Tibial nerve (tissue), 4 donors: ENCODE measurements at places on chromosomes 16 and 17. TPM values are rescaled to one million over a fixed set of nuclear protein-coding genes. Genes with fewer than 3 reads are reported as not detected.

DNA sequence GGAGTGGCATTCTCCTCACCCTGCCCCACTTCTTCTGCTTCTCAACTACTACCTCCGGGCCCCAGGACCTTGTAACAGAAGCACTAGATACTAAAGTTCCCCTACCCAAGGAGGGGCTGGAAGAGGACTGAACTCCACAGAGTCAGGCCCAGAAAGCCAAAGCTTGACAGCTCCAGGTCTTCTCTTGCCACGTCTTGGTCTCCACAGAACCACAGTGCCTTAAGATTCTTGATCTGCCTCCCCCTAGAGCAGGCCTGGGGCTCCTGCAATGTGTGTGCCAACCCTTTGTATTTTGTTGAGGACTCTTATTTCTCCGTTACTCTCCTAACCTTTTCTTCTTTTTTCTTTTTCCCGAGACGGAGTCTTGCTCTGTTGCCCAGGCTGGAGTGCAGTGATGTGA, 4.0 kb downstream of the SLC16A13 start:
- no peak overlapping the region for H3K27ac ChIP-seq
- no peaks in the 10 kb centered on the region for H3K27me3 ChIP-seq
- DNase-seq: no peak
- H3K4me3 ChIP-seq: no peak overlapping the region
- H3K36me3 ChIP-seq: no peaks in the 10 kb centered on the region

- no peaks in the 10 kb centered on the region for H3K36me3 ChIP-seq
- DNase-seq: no peak
- no peaks in the 10 kb centered on the region for H3K27me3 ChIP-seq
- no peak overlapping the region for H3K27ac ChIP-seq
- no peak overlapping the region for H3K4me3 ChIP-seq
- no peaks in the 10 kb centered on the region for H3K4me1 ChIP-seq
Measured at GRCh38 chr17:21524211-21524591, 148.0 kb downstream of the KCNJ12 start.

- peaks cover 29% of the 10 kb centered on the region for H3K36me3 ChIP-seq
- H3K4me3 ChIP-seq: no peak overlapping the region
- no peaks in the 10 kb centered on the region for H3K4me1 ChIP-seq
- no peaks in the 10 kb centered on the region for H3K27me3 ChIP-seq
- H3K27ac ChIP-seq: no peak overlapping the region
Measured at GRCh38 chr17:8572764-8573163, 57.8 kb downstream of the MYH10 start.

DNA sequence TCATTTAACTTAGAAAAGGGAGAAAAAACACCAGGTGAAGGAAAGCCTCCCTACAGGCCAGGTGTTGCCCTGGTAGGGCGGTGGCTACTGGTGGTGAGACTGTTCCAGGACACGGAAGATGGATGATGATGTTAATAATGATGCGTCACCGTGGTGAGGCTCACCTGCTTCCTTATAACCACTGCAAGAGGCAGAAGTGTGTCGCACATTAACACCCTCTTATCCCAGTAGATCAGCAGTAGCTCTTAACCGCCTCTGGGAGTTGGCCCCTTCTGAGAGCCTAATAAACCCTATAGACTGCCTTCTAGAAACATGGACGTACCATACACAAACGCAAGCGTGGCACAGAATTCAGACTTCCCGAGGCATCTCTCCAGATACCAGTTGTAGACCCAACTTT, 7.8 kb downstream of the BFAR start:
- peaks cover 4% of the 10 kb centered on the region for H3K36me3 ChIP-seq
- peaks cover 9% of the 10 kb centered on the region for H3K4me1 ChIP-seq
- DNase-seq: no peak
- H3K27ac ChIP-seq: no peak overlapping the region
- H3K27me3 ChIP-seq: no peaks in the 10 kb centered on the region

GRCh38 chr17:66673668-66674276, 161.1 kb upstream of the CACNG5 start:
- peak; percentile 24 for DNase-seq
- peaks cover 7% of the 10 kb centered on the region for H3K36me3 ChIP-seq
- peak overlapping the region; percentile 49 for H3K27ac ChIP-seq
- no peak overlapping the region for H3K4me3 ChIP-seq

GRCh38 chr17:49015924-49016774, 19.0 kb downstream of the IGF2BP1 start:
- no peaks in the 10 kb centered on the region for H3K4me1 ChIP-seq
- no peak overlapping the region for H3K27ac ChIP-seq
- H3K4me3 ChIP-seq: no peak overlapping the region
- peaks cover 2% of the 10 kb centered on the region for H3K27me3 ChIP-seq
- no peaks in the 10 kb centered on the region for H3K36me3 ChIP-seq
- DNase-seq: no peak

DNA sequence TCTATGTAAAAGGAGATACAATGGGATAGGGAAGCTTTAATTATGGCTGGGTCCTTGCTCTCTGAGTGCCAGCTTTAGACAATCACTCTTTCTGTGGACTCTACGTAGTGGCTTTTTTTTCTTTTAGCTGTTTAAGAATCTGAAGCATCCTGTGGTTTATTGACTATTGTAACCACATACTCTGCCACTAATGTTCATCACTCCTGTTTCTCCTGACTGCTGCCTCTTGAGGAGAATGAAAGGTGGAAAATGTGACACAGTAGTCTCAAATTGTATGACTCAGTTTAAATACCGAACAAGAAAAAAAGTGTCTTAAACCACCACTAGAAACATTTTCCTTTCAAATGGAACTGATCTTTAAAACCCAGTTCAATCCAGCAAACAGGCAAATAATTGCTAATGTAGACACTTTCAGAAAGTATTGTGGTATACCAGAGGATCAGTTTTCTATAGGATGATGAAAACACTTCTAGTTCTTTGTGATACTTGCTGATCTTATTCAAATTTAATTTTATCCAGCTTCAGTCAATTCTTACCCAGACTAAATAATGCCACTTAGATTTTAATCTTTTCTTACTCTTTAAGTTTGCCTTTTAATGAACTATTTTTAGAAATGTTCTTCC, 302.7 kb upstream of the PMFBP1 start:
- H3K4me1 ChIP-seq: no peaks in the 10 kb centered on the region
- no peak for DNase-seq
- H3K27me3 ChIP-seq: no peaks in the 10 kb centered on the region
- H3K4me3 ChIP-seq: no peak overlapping the region
- H3K36me3 ChIP-seq: no peaks in the 10 kb centered on the region
- no peak overlapping the region for H3K27ac ChIP-seq

- no peak for DNase-seq
- H3K27ac ChIP-seq: peak overlapping the region; percentile 94
- H3K4me1 ChIP-seq: no peaks in the 10 kb centered on the region
- peaks cover 10% of the 10 kb centered on the region for H3K36me3 ChIP-seq
- H3K27me3 ChIP-seq: no peaks in the 10 kb centered on the region
- H3K4me3 ChIP-seq: peak overlapping the region; percentile 90
Measured at GRCh38 chr16:30652005-30652296, 1.2 kb downstream of the PRR14 start.

GRCh38 chr16:89922884-89923639, at the start of gene TUBB3:
Gene TUBB3 (plus strand): TSS chr16:89923342. CDS start chr16:89923402, 60 bp downstream.
- DNase-seq: no peak
- H3K36me3 ChIP-seq: no peaks in the 10 kb centered on the region
- peak within 1 kb of the TSS; percentile 88 for H3K27ac ChIP-seq
- H3K4me3 ChIP-seq: peak within 1 kb of the TSS; percentile 43

- peaks cover 69% of the 10 kb centered on the region for H3K4me1 ChIP-seq
- H3K27ac ChIP-seq: no peak overlapping the region
- DNase-seq: no peak
- no peaks in the 10 kb centered on the region for H3K27me3 ChIP-seq
Measured at GRCh38 chr16:67108489-67108888, 1.3 kb upstream of the PHAF1 start.

DNA sequence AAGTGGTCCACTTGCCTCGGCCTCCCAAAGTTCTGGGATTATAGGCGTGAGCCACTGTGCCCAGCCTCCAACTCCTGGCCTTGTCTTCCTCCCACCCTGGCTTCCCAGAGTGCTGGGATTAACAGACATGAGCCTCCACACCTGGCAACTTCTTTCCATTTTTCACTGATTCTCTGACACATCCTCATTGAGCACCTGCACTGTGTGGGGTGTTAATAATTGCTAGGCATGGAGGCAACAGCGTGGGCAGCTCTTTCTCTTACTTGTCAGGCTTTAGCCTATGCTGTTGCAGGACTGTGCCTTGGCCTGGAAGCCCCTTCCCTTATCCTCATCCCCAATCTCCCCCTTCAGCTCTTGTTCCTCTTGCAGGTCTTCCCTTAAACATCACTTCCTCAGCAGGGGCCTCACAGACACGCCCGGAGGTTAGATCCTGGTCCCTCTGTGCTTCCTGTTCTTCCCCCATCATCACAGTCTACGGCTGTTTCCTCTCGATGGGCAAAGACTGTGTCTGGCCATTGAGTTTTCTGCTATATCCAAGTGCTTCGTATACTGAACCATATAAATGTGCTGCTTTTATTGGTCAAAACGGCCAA, 7.9 kb downstream of the QPRT start:
- DNase-seq: no peak
- H3K36me3 ChIP-seq: no peaks in the 10 kb centered on the region
- no peak overlapping the region for H3K4me3 ChIP-seq
- no peak overlapping the region for H3K27ac ChIP-seq

DNA sequence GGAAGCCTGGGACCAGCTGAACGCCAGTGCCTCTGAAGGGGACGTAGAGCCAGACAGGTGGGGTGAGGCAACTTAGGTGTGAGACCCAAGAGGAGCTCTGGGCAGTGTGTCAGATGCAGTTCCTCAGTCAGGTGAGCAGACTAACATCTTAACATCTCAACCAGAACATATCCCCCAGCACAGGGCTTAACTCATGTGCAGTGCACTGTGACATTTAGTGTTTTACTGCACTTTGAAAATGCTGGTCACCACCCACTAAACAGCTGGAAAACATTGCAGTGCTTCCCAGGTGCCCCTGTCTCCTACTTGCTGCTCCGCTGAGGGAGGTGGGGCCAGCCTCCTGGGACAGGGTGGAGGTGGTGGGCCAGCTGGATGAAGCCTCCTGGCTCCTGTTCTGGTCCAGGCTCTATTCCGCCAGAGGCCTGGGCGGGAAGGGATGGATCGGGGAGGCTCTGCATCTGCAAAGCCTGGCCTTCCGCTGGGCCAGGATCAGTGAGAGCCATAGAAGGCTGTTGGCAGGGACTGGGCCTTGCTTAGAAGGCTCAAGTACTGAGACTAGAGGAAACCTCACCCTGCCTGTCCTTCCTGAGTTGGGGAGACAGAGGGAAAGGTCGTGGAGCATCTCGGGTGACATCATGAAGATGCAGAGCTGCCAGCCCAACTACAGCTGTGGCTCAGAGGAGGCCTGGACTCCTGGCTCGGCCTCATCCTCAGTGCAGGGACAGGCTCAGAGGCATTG, 7.9 kb upstream of the MRC2 start:
- no peaks in the 10 kb centered on the region for H3K27me3 ChIP-seq
- peaks cover 31% of the 10 kb centered on the region for H3K4me1 ChIP-seq
- H3K27ac ChIP-seq: no peak overlapping the region
- no peak overlapping the region for H3K4me3 ChIP-seq

DNA sequence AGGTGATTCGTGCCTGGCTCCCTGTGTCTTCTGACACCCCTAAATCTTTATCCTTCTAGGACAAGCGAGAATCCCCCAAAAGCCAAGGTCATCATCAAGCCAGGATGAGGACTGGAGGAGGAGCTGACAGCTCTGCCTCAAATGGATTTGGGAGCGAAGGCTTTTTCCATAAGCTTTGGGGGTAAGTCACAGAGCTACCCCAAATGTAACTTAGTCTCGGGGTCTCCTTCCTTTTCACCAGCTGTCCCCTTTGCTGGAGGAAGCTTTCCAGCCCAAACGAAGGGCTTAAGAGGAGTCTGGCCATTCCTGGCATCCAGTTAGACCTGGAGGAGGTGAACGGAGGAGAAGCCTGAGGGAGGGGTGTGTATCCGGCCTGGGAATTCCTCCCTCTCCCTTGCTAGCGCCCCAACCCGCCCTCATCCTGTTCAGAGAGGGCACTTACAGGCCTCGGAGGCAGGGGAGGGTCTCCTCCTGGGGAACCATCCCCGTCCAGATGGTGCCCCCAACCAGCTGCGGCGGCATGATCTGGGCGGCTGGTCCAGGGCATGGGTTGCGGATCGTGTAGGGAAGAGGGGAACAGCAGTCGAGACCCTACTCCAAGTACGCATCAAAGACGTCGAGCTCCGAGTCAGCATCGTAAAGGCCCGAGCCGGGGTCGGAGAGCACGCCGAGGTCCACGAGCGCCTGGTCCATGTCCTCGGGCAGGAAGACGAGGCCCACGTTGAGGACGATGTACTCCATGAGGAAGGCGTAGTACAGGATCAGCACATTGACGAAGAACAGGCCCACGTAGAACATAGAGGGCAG, 938 bp downstream of the DEXI start:
- DNase-seq: no peak
- H3K36me3 ChIP-seq: peaks cover 5% of the 10 kb centered on the region
- peak overlapping the region; percentile 90 for H3K4me3 ChIP-seq

GRCh38 chr17:57881143-57881542, 31.3 kb upstream of the MRPS23 start:
- no peaks in the 10 kb centered on the region for H3K27me3 ChIP-seq
- H3K27ac ChIP-seq: peak overlapping the region; percentile 52
- H3K4me1 ChIP-seq: peaks cover 66% of the 10 kb centered on the region
- no peaks in the 10 kb centered on the region for H3K36me3 ChIP-seq
- no peak overlapping the region for H3K4me3 ChIP-seq

- DNase-seq: no peak
- H3K4me1 ChIP-seq: peaks cover 8% of the 10 kb centered on the region
- no peak overlapping the region for H3K27ac ChIP-seq
- H3K36me3 ChIP-seq: no peaks in the 10 kb centered on the region
- no peaks in the 10 kb centered on the region for H3K27me3 ChIP-seq
Measured at GRCh38 chr16:30028438-30029076, 2.5 kb downstream of the TLCD3B start.

DNA sequence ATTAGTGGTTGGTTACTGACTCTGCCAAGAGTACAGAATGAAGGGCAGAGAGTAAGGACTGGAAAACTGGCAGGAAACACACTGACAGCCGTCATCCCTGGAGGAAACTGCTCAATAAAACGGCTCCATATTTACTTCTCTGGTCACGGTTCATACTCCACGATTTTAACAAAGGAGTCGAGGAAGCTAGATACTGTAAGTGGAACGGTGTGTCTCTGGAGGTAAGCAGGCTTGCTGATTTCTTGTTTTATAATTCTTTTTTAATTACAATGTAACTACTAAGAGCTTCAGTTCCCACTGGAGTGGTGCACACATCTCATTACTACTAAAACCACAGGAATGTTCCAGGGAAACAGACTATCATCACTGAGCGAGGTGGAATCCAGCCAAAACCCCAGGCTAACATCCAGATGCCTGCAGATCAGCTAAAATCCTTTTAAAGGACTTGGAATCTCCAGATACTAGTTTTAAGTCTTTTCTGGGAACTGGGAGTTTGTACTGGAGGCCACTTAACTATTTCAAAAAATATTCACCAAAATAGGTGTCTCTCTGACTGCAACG, 17.8 kb downstream of the SERPINF1 start:
- DNase-seq: peak; percentile 97
- H3K27me3 ChIP-seq: no peaks in the 10 kb centered on the region
- peak overlapping the region; percentile 98 for H3K27ac ChIP-seq
- peaks cover 77% of the 10 kb centered on the region for H3K36me3 ChIP-seq

- peaks cover 6% of the 10 kb centered on the region for H3K4me1 ChIP-seq
- no peak overlapping the region for H3K27ac ChIP-seq
- no peaks in the 10 kb centered on the region for H3K27me3 ChIP-seq
- no peak for DNase-seq
- H3K36me3 ChIP-seq: no peaks in the 10 kb centered on the region
Measured at GRCh38 chr16:12362482-12363458, 386.2 kb downstream of the SNX29 start.

GRCh38 chr17:77571155-77571981, 387.1 kb upstream of the TNRC6C start:
- H3K27me3 ChIP-seq: peaks cover 15% of the 10 kb centered on the region
- no peak overlapping the region for H3K4me3 ChIP-seq
- H3K4me1 ChIP-seq: peaks cover 16% of the 10 kb centered on the region

Gene MYO15B
- total RNA-seq: 325 TPM

Gene PMP22
- 3,019 TPM for total RNA-seq

Gene RCVRN
- not detected for total RNA-seq

Gene MYH2
- not detected for total RNA-seq

Gene CACNG5
- total RNA-seq: not detected

Gene PRSS53
- total RNA-seq: 1.3 TPM

Gene TBC1D28
- not detected for total RNA-seq
